Heart right ventricle (tissue), 16 donors: ENCODE measurements at places on chromosomes 2 and 18. TPM values are rescaled to one million over a fixed set of nuclear protein-coding genes. Genes with fewer than 3 reads are reported as not detected.

The LHCGR gene
- not detected for total RNA-seq

The UGT1A4 gene
- not detected for total RNA-seq

The UGT1A1 gene
- not detected for total RNA-seq

The POLE4 gene
- total RNA-seq: 54.0 TPM

The TAF4B gene
- total RNA-seq: 1.8 TPM

The CCDC88A gene
- 30.0 TPM for total RNA-seq

The SIX3 gene
- total RNA-seq: not detected

The ERBB4 gene
- 22.4 TPM for total RNA-seq

The CCDC121 gene
- 4.7 TPM for total RNA-seq

The LYPD6 gene
- total RNA-seq: 0.24 TPM

The DPP4 gene
- total RNA-seq: 2.8 TPM

The LYG1 gene
- total RNA-seq: 0.35 TPM

The ZNF512 gene
- 27.7 TPM for total RNA-seq

The FAM124B gene
- 0.76 TPM for total RNA-seq

The G6PC2 gene
- not detected for total RNA-seq

The COPS7B gene
- total RNA-seq: 17.5 TPM

The IL1R1 gene
- 29.8 TPM for total RNA-seq

The TNFRSF11A gene
- total RNA-seq: 0.34 TPM

The EPB41L3 gene
- 7.1 TPM for total RNA-seq

The VWC2L gene
- total RNA-seq: not detected

The CPLX4 gene
- total RNA-seq: 0.11 TPM

The KIDINS220 gene
- 114 TPM for total RNA-seq

The MSH2 gene
- total RNA-seq: 17.9 TPM

The POU3F3 gene
- 0.61 TPM for total RNA-seq

The PPP3R1 gene
- 33.0 TPM for total RNA-seq

The ERMN gene
- total RNA-seq: not detected

The KIF1A gene
- total RNA-seq: 1.6 TPM

The RRM2 gene
- total RNA-seq: 0.60 TPM

The MROH2A gene
- not detected for total RNA-seq

The SERPINB4 gene
- total RNA-seq: not detected

The BMP10 gene
- not detected for total RNA-seq

The SLC4A5 gene
- total RNA-seq: 1.8 TPM

The CAPN13 gene
- total RNA-seq: not detected

The ZDBF2 gene
- total RNA-seq: 9.8 TPM

The TAF1B gene
- total RNA-seq: 4.1 TPM

The SERPINB13 gene
- not detected for total RNA-seq

The SATB2 gene
- 0.62 TPM for total RNA-seq

The STPG4 gene
- total RNA-seq: not detected

The NT5DC4 gene
- total RNA-seq: not detected

The PLEK gene
- 46.3 TPM for total RNA-seq

The DSC3 gene
- total RNA-seq: 0.31 TPM

The MLPH gene
- 22.8 TPM for total RNA-seq

The IL36G gene
- not detected for total RNA-seq

The SRD5A2 gene
- not detected for total RNA-seq

The TPRKB gene
- total RNA-seq: 31.4 TPM

The LCLAT1 gene
- total RNA-seq: 54.5 TPM

The IL18RAP gene
- total RNA-seq: 0.47 TPM

The GREB1 gene
- total RNA-seq: 8.6 TPM
